Stimulated activated CD8-positive, alpha-beta memory T cell treated with anti-CD3 and anti-CD28 coated beads, Interleukin-7, amount 100 ng/mL, for 1 hour (primary cell): ENCODE measurements at places on chromosomes 5 and 9.

GRCh38 chr9:84068872-84069271, 88.3 kb downstream of the RMI1 start:
- DNase-seq = no peak

GRCh38 chr9:122065923-122066629, 27.0 kb downstream of the TTLL11 start:
- DNase-seq = no peak

DNA sequence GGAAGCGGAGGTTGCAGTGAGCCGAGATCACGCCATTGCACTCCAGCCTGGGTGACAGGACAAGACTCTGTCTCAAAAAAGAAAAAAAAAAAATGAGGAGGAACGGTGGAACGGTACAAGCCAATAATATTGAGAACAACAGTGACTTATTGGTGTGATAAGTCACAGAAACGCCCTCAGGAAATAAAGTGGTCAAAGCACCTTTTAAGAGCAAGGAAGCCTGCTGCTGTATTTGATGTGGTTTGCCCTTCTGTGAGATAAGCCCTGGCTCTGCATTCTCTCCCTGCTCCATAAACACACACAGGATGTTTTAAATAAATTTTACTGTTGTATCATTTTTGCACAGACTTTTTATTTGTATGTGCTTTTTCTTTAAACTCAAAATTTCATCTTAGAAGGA, 269.9 kb upstream of the MSX2 start:
- no peak for DNase-seq

- DNase-seq = no peak
Measured at GRCh38 chr5:135276151-135276550, 122.9 kb downstream of the MACROH2A1 start.

DNA sequence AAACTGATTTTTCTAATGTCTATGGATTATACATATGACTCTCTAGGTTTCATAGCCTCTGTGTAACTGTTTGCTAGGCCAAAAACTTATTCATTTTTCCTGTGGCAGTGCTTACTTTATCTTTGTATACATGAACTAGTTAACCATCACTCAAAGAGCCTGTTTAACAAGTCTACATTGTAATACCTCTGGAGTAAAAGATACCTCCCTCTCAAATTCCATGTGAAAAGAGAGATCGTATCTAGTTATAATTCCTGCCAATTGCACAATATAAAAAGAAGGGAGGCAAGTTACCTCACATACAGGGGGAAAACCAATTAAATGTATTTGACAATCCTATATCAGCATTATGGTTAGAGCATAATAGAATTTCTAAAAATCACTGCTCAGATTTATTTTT, 271.9 kb upstream of the ST8SIA4 start:
- DNase-seq = no peak

DNA sequence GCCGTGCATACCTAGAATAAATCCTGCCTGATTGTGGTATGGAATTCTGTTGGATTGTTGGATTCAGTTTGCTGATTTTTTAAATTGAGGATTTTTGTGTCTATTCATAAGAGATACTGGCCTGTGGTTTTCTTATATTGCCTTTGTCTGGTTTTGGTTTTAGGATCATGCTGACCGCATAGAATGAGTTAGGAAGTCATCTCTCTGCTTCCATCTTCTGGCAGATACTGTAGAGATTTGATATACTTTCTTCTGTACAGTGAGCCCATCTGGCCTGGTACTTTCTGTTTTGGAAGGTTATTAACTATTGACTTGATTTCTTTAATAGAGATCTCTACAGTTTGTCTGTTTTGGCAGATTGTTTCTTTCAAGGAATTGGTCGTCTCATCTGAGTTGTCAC, 14.7 kb downstream of the CEP72 start:
- DNase-seq = no peak

DNA sequence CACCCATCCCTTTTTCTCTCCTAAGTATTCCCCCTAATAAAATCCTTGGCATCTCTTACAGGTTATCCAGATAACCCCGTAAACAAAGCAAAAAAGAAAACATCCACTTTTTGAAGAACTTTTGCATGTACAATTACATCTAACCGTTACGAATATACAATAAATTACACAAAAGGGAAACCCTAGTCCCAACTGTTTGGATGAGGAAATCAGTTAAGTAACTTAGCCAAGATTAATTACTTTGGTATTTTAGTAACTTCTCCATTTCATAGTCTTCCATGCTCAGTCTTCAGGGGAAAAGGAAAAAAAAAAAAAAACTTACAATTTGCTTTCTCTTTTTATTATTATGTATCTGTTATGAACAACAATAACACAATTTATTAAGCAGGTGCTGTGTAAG, 212.9 kb downstream of the ACTL7B start:
- no peak for DNase-seq

DNA sequence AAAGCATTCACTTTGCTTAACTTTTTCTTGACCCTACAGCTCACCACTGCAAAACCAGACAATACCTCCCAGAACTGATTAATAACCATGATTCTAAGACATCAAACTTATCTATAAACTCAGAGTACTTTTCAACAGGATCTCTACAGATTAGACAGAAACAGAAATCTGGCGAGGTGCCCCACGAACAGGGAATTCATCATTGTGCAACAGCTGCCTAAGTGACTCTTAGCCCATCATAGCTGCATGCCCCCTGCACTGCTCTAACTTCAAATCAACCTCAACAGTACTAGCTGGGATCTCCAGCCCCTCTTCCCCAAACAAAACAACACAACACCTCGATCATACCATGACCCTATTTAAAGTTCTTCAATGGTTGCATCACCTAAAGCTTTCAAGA, 16.1 kb upstream of the COL23A1 start:
- DNase-seq = no peak

DNA sequence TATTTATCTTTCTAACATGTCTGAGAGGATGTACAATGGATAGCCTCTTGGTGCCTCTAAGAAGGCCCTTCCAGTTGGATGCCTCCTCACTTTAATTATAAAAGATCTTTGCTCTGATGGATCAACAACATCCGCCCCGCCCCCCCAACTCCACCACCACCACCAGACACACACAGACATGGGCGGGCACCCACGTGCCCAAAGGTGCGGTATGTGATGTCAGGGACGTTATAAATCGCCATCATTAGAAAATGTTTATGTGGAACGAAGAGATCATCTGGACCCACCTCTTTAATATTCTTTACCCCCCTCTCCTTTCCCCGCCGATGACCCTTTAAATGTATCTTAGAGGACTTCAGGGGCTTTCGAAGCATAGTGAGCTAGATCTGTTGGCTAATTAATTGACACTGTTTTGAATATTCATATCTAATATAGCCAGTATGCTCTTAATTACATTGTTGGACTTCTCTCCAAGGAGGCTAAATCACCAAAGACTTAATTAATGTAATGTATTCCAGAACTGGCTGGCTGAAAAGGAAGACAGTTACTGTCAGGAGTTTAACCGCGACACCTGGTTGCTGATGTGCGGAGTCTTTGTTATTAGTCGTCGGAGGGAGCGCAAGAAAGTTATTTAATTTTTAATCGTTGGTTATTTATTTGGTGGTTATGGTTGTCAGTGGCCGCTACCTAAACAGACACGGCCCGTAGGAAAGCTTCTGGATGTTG, 6.1 kb upstream of the FOXB2 start:
- no peak for DNase-seq

DNA sequence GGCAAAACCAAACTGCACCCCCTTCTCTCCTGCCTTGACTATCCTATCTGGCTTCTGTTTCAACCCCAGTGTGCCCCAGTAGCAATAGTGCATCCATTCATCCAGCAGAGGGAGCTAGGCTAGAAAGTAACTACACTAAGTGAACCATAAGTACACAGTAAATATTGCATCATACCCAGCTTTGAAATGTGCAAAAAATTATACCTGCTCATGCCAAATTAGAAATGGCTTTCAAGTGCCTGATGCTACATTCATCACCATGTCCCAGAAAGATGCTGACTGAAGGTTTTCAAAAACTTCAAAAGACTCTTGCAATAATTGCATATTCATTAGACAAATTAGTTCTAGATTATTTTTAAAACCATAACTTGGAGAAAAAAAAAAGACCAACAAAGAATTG, 153.5 kb downstream of the PRELID2 start:
- no peak for DNase-seq

DNA sequence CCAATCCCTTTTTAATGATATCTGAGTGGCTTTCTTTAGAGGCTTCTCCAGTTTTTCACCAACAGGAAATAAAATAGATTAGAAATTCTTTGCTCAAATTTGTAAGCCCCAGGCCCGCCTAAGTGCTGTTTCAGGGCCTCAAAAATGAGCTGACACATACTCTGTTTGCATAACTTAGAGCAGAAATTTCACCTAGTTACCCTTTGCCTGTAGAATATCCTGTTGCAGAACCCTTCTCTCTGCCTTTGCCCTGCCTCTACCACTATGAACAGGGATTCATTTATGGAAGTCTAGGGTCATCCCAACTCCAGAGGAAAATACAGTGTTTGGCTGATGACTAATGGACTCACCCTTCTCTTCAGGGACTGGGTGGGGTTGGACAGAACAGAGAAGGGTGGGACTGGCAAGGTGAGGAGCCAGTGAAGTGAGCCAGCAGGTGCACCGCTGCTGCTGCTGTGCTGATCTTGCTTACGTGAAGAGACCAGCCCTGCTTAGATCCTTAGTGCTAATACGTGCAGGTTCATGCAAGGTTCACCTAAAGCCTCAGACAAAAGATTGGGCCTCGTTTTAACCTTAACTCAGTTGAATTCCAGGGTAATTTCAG, 22.8 kb downstream of the OSTF1 start:
- no peak for DNase-seq

DNA sequence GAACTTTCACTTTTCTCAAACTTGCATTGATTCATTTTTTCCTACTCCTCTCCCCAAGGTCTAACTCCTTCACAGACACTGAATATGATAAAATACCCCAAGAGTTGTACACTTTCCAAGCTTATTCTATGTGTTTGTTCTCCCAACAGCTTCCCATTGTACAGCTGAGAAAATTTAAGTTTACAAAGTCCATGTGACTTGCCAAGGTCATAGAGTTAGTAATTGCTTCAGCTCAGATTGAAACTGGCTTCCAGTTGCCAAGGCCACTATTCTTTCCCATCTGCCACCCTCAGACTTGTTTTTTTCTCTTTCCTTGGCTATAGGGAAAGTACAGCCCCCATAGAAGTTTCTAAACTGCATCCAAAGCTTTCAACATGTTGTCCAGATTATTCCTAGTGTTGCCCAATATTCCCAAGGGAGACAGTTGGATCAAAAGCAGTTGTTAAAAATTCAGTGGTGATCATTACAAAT, 34.8 kb downstream of the TNFSF8 start:
- no peak for DNase-seq

- no peak for DNase-seq
Measured at GRCh38 chr5:149268928-149269557, 2.6 kb upstream of the AFAP1L1 start.

DNA sequence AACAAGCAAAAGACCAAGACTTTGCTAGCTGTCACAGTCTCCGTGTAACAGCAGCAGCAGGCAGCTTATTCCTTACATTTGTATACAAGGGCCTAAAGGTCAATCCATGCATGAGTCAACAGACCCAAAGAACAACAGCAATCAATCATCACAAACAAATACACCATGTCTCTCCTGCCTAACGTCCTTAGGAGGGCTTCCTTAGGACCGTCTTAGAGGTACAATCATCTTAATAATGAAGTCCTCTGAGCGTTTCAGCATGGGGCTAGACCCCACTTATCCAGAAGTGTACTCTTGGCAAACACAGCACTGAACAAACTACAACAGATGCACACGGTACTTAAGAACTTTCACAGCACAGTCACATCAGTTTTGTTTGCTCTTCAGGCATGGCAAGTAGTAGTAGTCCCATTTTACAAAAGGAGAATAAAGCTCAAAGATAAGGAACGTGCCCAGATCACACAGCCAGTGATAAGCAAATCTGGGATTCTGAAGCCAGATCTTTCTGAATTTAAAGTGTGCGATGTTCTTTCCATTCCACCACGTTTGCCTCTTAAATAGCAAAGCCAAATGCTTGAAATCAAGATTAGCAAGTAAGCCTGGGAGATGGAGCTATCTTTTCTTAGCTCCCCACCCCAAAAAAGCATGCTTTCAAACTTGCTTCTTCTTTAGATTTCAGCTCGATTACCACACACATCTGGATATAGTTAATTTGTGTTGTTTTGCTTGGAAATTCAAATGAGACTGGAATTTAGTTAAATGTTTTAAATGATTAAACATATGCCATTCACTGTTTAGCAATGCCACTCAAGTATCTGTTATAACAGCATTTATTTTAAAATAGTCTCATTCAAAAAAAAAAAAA, 24.2 kb downstream of the PSMB7 start:
- DNase-seq = no peak

DNA sequence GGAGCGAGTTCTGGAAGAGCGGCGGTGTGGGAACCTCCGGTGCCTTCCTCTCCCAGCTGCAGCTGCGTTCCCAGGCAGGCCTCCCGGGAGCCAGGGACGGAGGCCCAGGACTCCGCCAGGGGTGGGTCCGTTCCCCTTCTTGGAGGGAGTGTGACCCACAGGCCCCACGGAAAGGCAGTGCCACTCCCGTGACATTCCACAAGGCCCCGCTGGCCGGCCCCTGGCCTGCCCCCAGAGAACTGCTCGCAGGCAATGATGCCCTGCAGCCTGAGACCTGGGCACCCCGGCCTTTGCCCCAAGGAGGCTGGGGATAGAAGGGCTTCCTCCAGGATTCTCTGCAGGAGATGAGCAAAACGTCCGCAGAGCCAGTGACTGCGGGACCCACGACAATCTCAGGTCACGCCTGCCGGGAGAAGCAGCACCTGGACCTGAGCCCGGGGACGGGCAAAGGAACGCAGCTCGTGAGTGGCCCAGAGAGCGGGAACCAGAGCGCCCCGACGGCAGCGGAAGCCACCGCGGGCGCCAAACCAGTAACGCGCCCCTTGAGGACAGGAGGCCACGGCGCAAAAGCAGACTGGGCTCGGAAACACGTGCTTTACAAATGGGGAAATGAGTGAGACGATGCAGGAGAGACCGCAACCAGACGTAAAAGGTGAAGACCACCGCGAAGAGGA, 9.3 kb downstream of the OBP2B start:
- DNase-seq = no peak

- DNase-seq = no peak
Measured at GRCh38 chr9:87798261-87798833, 72.4 kb downstream of the CTSL start.

GRCh38 chr9:95609426-95609825, 92.7 kb upstream of the PTCH1 start:
- no peak for DNase-seq

DNA sequence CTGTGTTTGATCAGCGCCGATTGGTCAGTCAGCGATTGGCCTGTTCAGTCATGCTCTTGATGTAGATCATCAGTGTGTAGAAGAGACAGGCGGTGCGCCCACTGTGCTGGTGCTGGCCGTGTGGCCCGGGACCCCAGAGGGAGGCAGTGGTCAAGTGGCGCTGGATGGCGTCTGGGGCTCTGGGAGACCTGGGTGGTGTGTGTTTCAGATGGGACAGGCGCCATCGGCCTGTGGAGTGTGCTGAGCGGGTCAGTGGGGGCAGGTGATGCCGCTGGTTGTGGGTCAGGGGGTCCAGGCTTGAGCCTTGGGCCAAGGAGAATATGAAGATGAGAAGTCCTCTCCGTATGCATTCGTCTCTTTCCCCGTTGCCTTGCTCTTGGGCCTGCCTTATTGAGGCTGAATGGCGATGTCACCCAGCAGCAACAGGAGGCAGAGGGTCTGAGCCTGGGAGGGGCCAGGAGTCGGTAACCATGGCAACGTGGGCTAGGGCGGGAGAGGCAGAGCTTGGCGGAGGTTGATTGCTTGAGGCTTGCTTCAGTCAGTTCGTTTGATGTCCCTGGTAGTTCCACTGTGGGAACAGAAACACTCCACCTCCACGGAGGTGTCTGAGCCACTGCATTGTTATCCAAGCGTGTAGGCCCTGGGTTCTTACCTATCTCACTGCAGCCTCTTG, 117.8 kb upstream of the CACNA1B start:
- no peak for DNase-seq

- no peak for DNase-seq
Measured at GRCh38 chr5:160473681-160474080, 52.0 kb downstream of the PTTG1 start.
